ENCODE measurements at places on chromosomes 6 and 20.

- no peak for DNase-seq
Measured at GRCh38 chr6:29829766-29830165, 2.1 kb downstream of the HLA-G start.

DNA sequence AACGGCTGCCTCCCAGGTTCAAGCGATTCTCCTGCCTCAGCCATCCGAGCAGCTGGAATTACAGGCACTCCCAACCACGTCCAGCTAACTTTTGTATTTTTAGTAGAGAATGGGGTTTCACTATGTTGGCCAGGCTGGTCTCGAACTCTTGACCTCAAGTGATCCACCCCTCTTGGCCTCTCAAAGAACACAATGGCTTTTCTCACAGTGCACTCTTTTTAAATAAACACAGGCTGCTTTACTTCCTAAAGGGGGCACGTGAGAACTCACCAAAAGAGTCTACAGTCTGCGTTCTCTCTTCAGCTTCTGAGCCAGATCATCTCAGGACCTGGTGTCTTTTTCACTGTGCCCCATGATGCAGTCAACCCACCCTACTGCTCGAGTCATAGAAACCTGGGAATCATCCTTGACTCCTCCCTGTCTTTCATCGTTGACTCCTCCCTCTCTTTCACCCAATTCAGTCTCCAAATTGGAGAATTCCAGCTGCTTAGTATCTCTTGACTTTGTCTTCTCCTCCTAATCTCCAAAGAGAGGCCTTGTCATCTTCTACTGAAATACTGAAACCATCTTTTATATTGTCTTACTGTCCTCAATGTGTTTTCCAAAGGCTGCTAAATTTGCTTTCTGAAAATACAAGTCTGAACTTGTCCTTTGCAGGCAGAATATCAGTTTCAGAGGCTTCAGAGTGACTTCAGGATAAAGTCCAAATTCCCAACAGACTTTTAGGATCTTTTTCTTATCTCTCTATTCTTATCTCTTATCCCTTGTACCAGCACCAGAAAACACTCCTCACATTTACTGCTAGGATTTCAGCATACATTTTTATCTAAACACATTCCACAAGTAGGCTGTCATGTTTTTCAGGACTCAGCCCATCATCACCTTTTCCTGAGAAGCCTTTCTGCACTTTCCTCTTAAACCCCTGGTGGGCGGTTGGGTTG lies 323.4 kb downstream of the SYNE1 start:
- no peak for DNase-seq

GRCh38 chr20:60649541-60649940 lies 602.5 kb upstream of the CDH4 start:
- no peak for DNase-seq

DNA sequence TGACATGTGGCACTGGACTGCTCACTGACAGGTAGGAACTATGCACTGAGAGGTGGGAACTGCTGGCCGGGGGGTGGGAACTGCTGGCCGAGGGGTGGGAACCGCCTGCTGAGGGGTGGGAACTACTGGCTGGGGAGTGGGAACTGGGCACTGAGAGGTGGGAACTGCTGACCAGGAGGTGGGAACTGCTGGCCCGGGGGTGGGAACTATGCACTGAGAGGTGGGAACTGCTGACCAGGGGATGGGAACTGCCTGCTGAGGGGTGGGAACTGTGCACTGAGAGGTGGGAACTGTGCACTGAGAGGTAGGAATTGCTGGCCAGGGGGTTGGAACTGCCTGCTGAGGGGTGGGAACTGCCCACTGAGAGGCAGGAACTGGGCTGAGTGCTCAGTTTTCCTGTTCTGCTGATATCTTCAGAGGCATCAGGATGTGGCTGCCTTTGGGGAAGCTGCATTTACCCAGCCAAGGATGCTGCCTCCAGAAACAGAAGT lies 90.2 kb downstream of the THBS2 start:
- DNase-seq, result no peak

DNA sequence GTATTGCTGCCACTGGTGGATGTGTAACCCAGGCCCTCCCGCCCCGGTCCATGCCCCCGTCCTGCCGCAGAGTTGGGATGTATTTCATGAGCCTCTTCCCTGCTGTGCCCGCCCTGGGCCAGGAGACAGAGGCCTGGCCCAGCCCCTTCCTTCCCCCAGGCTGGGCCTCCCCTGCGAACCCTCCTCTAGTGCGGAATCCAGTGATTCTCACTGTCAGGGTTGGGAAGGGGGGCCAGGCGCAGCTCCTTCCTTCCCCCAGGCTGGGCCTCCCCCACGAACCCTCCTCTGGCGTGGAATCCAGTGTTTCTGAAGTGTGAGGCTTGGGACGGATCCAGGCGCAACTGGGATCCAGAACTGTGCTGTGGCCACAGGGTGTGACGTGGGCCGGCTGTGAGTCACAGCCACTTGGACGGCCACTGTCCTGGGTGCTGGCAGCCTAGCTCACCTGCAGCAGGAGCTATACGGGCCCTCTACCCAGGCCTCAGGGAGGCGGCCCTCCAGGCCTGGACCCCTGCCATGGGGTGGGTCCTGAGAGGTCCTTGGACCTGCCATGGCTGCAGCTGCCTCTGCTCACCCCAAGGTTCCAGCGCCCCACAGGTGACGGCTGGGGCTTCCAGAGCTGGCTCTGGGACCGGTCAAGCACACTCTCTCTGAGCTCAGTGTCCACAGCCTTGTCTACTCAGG lies 28.3 kb downstream of the COL20A1 start:
- DNase-seq, result no peak

DNA sequence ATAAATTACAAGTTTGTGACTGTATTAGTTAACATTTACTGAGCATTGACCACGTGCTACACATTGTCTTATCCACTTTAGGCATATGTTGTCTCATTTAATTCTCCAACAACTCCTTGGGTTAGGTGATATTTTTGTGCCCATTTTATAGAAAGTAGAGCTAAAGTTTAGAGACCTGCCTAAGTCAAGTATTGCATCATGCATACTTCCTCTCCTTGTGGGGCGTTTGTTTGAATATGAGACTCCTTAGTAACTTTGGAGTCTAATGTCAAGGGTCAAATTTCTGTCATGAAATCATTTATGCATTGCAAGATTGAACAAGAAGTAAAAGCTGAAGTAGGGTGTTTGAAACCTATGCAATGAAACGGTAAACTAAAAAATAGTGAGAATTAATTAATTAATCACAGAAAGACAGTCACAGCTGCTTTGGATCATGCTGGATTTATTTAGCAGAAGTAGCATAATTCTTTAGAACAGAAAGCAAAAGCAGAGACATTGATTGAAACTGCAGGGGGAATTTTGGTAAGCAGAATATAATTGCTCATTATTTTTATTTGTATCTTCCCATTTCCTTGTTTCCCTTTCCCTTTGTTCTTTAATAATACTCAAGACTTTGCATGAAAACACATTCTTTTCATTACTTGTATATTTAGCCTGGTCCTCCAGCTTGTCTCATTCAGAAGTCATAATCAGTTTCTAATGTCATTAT lies 1374.4 kb upstream of the GJE1 start:
- no peak for DNase-seq

- no peak for DNase-seq
Measured at GRCh38 chr6:125571207-125571755, 178.2 kb upstream of the HEY2 start.

GRCh38 chr20:56411759-56412472 lies at the start of gene CASS4:
Gene CASS4 (plus strand): TSS chr20:56412260. CDS start chr20:56412459, 199 bp downstream.
- no peak for DNase-seq

DNA sequence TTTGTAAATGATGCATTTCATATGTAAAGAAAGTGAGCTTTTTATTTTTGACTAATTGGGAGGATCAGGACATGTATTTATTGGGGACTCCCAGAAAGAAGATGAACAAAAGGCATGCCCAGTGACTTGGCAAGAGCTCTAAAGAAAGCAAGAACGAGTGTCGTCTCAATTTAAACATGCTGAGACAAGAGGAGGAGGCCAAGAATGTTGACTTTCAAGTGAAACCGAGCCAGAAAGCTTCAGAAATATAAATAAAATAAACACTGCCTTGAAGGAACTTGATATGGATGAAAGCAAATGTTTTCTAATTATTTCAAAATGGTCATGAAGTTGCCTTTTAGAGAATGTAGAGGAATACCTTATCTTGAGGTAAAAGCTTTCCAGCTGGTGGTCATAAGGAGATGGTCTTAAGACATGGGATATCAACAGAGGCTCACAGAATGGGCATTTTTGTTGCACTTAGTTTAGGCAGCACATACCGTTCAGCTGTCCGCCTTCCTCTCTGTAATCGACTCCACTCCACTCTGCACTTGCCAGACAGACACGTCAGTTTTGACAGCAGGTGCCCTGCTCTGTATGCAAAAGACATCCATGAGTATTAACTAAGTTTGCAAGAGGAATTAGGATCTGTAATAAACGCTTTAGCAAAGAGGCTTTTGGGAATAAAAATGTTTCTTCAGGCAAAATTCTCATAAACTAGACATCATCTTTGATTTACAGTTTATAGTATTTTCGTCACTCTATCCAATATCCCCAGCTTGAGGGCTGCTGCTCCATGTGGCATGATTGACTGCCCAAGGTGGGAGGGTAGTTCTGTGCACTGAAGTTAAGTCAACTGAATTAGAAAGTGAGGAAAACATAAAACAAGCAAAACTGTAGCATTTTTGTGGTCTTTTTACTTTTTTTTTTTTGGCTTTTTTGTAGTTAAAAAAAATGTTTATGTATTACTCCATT lies 613.1 kb downstream of the PKHD1 start:
- DNase-seq, result no peak

GRCh38 chr6:20352346-20352745 lies 49.3 kb upstream of the E2F3 start:
- DNase-seq, result no peak

GRCh38 chr20:48295445-48295903 lies 510.2 kb upstream of the SULF2 start:
- DNase-seq, result no peak

GRCh38 chr20:46826343-46826984 lies 68.2 kb upstream of the EYA2 start:
- no peak for DNase-seq

GRCh38 chr6:109474995-109475394 lies 8.0 kb downstream of the ZBTB24 start:
- no peak for DNase-seq

- DNase-seq, result no peak
Measured at GRCh38 chr20:57195023-57195422, 71.4 kb downstream of the BMP7 start.

GRCh38 chr6:15399641-15400470 lies 154.0 kb downstream of the JARID2 start:
- DNase-seq, result no peak

DNA sequence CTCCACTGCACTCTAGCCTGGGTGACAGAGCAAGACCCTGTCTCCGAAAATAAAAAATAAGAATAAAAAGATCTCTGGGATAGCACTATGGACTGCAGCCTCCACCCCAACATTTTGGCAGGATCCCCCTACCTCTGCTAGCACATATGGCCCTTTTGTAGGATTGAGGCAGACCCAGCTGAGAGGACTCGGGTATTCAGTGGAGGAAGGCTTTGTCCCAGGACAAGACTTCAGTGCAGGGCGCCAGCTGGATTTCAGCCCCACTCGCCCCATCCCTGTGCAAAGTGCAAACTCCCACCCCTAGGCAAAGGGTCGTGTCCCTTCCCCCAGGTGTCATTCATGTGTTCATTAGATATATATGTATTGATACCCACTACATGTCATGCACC lies 84.6 kb upstream of the SLC22A16 start:
- no peak for DNase-seq

DNA sequence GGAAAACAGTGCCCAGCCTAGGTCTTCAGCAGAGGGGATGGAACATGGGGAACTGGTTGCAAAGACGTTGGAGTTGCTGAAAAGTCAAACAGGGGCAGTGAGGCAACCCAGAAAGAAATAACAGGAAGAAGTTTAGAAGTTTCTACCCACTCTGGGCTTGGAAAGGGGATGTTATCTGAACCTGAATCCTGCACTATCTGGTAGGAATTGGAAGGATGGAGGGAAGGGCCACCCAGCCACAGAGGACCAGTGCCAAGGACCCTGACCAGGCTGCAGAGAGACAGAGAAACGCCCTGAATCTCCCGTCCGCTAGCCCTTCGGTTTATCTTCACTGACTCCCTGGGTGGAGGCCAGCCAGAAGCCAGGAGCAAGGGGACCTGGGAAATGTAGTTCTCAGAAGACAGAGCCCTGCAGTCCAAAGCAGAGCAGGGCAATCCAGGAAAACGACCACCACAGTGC lies 217.3 kb upstream of the RREB1 start:
- no peak for DNase-seq

DNA sequence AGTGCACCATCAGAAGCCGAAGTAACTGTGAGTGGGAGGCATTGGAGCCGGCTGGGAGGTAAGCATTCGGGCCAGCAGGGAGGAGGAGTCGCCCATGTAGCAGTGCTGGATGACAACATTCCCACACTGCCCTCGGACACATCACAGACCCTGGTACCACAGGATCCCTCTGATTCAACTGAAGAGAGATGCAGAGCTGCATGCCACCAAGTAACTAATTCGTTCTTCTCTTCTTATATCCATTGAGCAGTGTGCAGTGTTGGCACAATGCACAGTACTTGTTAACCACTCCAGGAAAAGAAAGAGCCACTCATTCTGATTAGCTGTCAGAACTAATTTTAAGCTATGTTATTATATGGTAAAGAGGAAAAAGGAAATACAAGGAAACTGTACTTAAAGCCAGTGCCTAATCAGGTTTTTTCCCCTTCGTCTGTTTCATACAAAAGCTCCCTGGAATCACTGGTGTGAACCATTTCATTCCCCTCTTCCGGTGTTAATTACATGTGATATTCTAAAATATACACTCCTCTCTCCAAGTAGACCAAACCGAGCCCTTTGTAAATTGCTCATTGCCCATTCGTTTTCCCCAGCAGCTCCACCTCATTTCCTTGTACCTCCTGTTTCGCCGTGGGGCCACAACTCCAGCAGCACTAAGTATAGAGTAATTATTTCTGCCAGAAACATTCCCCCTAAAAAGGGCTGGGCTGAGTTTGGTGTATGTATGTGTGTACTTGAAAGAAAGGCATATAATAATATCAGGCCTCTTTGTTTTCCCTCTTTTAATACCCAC lies 32.4 kb upstream of the ADTRP start:
- DNase-seq, result no peak
